Vagina (tissue), 2 donors: ENCODE measurements at places on chromosomes 3 and 15.

DNA sequence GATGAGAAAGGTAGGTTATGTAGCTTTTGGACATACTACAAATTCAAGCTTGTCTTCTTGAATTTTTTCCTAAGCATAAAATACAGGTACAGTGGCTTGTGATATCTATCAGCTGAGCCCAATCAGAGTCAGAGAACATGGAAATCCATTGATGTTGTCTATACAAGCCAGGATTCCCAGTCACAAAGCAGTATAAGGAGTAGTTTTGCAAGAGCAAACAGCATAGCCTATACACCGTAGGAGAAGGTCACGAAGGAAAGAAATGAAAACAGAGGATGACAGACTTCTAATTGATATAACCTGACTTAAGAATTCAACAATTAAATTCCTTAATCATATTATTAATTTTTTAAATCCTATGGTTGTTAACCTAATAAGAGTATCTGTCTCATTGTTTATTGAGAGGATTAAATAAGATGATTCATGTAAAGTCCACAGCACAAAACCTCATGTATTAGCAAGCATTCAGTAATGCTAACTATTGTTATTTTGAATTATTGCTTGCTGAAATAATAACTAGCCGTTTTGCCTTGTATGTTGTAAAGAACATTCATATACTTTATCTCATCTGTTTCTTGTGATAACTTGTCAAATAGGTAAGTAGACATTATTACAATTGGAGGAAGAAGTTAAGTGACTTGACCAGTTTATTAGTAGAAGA is 276.6 kb upstream of the ZPLD1 start:
- no peak for DNase-seq

- DNase-seq, result no peak
Measured at GRCh38 chr3:151403246-151403645, 18.7 kb upstream of the P2RY12 start.

GRCh38 chr3:66675366-66675765 is 174.5 kb upstream of the LRIG1 start:
- no peak for DNase-seq

DNA sequence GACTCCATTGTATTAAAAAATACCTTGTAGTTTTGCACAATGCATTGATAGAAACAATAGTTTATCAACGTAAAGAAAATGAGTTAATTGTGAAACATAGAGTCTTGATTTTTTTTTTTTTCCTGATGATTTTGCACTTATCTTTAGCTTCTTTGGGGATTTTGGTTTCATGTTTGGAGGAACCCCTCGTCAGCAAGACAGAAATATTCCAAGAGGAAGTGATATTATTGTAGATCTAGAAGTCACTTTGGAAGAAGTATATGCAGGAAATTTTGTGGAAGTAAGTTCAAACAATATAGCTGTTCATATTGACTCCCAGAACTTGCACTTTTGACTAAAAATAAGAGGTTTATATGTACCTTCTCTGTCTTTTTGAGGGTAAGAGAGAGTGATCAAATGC is 7.0 kb downstream of the DNAJB11 start:
- DNase-seq, result no peak

DNA sequence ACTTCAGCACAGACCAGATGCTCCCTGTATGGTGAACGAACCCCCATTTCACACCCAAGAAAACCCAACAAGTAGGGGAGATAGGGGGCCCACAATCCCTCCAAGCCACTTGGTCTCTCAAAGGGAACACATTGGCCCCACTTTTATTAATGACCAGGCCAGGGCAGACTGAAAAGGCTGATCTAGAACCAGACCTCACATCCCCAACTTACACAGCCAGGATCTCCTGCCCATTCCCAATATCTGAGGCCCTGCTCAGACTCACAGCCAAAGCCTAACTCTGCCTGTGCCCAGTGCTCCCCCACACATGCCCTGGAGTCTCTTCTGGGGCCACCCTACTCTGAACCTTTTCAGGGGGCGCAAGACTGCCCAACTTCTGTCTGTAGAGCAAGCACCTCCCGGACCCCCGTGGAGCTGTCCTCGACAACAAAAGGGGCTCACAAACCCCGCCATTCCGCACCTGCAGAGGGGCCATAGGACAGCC is 1.8 kb downstream of the PLXNB1 start:
- no peak for DNase-seq

DNA sequence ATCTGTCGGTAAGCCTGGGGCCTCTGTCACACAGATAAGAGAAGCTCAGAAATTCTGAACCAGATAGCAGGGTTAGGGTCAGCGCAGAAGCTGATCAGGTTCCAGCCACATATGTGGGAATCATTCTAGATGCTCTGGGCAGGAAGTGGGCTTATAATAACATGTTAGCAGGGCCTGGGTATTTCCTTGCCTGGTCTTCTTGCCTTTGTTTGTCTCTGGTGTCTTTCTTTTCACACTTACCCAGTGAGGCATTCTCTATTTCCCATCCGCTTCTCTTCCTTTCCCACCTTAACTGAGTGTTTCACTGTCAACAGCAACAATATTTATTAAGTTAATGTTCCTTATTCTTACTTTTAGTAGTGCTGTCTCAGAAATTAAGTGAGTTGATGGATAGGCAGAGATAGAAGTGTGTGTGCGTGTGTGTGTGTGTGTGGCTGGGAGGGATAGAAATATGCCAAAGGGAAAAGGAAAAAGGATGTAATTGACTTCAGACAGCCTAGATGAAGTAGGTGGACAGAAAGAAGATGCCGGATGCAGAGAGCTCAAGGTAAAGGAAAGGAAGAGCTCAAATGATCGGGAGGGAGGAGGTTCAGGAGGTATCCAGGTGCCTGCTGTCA is 2.0 kb downstream of the PLA1A start:
- peak; percentile 11 for DNase-seq

GRCh38 chr15:72227192-72227586 is 3.8 kb downstream of the PKM start:
- no peak for DNase-seq

DNA sequence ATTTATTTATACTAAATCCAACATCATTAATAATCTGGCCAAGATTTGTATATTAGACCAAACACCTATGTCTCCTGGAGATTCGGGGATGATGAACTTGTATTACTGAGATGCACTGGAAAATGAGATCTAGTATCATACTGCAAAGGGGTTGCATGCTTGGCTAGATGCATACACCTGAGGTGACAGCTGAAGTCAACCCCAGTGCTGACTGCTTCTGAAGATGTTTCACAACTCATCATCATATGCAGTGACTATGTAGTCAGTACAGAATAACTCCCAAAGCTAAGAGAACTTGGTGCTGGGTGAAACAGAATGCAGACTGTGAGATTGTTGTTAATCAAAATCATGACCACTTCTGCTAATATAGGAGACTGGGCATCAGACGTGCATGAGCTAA is 1114.2 kb downstream of the NSUN3 start:
- DNase-seq, result no peak

DNA sequence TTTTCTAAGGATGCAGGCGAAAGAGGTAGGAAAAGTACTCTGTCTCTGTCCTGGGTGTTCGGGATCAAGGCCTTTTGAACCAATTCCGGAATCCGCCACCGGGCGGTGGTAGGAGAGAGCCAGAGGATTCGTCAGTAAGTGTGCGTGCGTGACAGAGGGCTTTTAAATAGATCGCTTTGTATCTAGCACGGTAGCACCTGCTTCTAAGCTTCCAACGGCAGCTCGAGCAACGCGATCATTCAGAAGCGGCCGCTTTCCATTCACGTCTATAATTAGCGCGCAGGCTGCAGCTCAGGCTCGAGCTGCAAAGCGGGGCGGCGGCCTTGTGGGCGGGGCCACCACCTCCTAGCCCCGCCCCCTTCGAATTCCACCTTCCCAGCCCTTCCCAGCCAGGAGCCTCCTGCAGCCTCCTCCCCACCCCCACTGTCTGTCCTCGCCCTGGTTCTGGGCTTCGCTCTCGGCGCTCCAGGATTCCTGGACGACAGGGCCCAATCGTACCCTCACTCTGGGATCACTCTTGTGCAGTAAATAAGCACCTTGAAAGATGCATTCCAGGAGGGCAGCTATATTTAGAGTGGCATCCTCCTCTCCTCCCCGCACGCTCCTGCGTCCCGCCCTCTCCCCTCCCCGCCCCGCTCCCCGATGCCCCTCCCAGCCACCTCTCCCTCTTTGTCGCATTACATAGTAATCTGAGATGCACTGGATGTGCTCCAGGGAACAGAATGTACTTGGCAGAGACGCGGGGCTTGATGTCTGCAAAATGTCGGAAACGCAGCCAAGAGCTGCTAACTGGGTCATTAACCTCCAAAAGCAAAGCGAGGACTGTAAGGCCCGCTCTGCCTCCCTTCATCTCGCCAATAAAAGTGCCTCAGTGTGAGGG is 224.1 kb upstream of the TPRG1 start:
- peak; percentile 99 for DNase-seq

GRCh38 chr3:194575484-194576210 is 57.6 kb downstream of the TMEM44 start:
- DNase-seq, result no peak

DNA sequence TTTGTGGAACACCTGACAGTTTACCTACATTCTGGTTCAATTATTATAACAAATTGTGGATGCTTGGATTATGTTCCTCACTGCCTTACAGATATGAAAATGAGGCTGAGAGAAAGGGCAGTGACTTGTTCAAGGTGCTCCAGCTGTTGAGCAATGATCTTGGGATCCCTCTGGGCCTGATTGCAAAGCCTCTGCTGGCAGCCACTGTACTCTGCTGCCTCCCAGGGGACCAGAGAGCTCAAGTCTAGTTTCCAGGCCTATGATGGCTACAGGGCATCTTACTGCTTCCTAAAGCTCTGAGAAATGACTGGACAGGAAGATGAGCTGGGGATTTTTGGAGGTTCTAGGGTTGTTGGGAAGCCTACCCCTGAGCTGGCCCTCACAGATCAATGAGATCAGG is 2.3 kb upstream of the SHC4 start:
- DNase-seq, result no peak

DNA sequence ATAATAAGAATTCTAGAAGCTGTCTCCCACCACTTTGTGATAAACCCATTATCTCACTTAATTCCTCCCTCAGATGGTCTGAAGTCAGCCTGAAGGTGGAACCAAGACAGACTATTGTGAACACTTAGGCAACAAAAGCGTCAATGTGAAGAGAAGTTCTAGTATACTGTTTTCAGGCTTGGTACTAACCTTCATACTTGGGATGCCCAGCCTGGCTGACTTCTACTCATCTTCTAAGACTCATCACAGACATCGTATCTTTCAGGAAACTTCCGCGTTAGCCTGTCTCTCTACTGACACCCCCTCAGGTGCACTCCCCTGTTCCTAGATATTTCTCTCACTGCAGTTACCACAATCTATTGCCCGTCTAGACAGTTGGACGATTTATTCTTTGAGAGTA is 201.2 kb downstream of the SATB1 start:
- no peak for DNase-seq

GRCh38 chr3:181454451-181455027 is 257.2 kb upstream of the SOX2 start:
- DNase-seq, result no peak

DNA sequence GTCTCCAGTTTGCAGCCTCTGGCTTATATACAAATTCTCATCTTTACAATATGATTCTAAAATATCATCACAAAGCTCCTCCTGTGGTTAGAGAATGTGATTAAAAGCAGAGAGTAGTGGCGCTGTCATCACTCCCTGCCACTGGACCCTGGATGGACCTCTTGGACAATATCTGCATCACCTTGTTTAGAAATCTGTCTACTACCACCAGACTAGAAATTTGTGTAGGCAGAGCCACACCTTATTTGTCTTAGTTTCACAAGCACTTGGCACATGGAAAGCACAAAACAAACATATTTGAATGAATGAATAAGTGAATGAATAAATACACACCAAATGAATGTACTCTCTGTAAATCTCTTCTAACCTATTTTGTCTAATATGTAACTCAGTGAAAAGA is 68.1 kb downstream of the IMPG2 start:
- no peak for DNase-seq

DNA sequence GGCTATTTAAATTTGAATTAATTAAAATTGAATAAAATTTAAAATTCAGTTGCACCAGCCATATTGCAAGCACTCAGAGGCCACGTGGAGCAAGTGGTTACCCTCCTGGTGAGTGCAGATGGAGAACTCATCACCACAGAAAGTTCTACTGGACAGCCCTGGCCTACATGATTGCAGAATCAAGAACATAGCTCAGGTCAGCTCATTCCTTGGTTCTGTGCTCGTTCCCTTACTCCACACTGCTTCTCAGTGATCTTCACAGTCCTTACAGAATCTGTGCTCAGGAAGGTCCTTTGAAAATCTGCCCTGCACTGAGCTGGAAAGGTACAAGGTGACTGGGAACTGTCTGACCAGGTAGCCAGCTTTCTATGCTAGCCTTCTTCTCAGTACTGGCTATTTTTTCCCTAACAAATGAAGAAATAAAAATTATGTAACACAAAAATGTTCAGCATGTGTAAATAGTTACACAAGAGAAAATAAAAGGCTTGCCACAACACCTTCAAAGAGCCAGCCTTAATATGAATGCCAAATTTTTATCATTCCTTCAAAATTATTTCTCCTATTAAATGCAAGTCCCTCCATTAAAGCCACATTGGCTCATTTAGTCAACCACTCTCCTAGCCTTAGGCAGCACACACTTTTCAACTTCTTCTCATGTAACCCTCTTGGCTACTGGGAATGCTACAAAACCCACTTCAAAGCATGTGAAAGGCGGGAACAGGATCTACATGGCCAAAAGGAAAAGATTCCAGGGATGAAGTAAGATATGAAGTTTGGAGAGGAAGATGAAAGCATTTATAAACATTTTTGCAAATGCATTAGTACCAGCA is 326.4 kb upstream of the WNT5A start:
- DNase-seq, result no peak

- DNase-seq, result no peak
Measured at GRCh38 chr15:29822684-29823459, 604 bp upstream of the TJP1 start.

GRCh38 chr15:70053716-70054229 is 43.9 kb downstream of the TLE3 start:
- no peak for DNase-seq

DNA sequence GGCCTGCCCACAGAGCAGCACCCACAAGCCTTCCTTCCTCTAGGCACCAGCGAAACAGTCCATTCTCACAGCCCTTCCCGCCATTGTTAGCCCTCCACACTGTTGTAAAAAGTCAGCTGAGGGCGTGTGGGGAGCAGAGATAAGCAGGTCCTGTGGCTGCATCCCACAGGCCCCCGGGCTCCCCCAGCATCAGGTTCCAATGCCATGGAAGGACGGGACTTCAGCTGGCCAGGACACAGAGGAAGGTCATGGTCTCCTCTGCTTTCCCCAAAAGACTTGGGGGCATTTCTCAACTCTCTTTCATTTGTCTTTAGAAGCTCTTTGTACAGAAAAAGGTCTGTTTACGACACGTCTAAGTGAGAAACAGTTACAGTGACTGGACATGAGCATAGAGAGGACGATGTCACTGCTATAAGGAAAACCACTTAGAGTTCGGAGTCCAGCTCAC is 85.2 kb upstream of the HERC1 start:
- DNase-seq, result no peak

DNA sequence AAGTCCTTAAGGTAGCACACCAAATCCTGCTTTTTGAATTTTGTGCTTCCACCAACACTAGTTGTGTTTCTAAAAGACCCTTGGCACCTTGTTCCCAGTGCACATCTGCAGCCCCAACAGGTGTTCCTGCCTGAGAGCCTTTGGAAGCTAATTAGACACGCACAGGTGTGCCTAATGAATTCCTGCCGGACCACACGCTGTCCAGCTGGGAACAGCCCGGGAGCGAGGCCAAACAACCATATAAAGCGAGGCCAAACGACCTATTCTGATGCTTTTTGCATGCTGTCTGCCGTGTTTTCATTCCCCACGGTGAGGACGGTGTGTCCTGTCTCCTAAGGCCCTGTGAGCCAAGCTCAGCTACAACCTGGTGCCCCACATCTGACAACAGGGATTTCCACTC is 99.5 kb downstream of the ATG7 start:
- DNase-seq, result no peak
